ENCODE measurements at places on chromosomes 4 and X.

GRCh38 chr4:80803337-80803736 lies 227.2 kb upstream of the BMP3 start:
- DNase-seq = no peak

GRCh38 chr4:158768555-158769174 lies at the start of gene FNIP2:
FNIP2 (plus strand) TSS chr4:158769026; CDS start chr4:158769213, 187 bp downstream.
- peak; percentile 77 for DNase-seq

DNA sequence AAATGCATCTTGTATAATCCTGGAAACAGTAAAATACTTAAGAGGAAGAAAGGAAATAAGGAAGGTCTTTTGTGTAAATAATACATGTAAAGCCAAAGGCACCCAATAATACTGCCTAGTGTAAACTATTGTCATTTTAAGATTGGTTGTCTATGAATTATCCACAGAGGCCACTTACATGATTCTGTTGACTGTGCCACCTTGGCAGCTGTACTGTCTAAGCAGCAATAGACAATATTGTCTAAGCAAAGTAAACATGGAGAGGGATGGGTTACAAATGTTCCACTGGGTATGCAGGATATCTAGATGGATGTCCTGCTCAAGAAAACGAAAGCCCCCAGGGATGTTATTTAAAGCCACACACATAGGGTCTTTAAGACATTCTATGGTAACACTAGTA lies 19.4 kb downstream of the BEND4 start:
- DNase-seq = no peak

DNA sequence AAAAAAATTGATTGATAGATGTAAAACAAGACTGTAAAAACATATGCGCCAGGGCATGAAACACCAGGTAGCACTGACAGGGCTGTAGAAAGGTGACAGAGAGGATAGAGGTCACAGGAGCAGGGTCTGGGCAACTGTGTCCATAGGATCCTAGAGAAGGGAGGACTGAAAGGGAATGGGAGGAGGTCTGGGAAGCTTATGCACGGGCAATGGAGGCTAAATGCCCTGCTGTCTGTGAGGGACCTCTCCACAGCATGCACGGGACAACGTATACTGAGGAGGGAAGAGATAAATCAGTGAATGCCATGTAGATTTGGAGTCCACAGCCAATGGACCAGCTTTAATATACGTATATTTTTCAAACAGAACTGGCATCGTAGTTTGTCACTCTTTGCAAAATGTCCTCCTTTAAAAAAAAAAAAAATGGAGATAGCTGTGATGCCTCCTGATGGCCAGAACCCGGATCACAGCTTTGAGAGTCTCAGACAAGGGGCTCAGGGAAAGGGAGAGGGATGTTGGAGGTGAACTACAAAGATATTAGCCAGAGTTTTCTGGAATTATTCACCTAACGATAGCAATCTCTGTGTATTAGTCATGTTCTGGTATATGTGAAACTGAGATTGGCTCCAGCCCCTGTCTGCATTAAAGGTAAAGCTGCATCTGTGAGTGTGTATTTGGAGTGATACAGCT lies 16.0 kb downstream of the RAB40A start:
- no peak for DNase-seq

- DNase-seq = no peak
Observed at GRCh38 chr4:106312377-106312776, 3.6 kb downstream of the TBCK start.

DNA sequence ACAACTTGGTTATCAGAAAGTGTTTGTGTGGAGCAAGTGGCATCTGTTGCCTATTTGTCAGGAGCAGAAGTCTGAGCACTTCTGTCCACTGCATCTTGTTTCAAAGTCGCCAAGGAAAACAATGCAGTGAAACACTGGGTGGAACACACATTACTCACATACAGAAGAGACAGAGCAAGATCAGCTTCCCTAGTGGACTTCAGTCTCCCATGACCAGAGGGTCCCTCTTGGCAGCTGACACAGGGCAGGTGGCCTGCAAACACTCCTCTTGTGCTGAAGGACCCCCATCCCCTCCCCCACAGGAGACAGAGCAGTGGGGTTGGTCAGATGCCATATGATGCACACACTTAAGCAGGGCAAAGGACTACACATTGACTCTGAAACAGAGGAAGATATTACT lies 3.6 kb upstream of the BBS12 start:
- no peak for DNase-seq

DNA sequence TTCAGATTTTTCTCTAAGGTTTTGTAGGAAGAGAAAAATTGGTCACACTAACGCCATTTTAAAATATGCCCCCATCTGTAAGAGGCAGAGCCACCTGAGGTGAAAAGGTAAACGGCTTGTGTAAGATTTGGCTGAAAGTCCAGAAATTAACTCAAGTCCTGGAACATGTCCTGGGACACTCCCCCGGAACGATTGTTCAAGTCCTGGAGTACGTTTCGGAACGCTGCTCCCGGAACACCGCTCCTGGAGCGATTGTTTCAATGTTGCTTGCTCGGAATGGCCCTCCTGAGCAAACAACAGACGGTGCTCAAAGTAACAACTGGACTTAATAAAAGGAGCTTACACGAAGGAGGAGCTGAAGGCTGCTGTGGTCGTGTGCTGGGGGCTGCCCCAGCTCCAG lies 796.5 kb upstream of the SLIT2 start:
- DNase-seq = no peak

GRCh38 chr4:38279650-38280322 lies 319.6 kb downstream of the PTTG2 start:
- DNase-seq = peak; percentile 7

DNA sequence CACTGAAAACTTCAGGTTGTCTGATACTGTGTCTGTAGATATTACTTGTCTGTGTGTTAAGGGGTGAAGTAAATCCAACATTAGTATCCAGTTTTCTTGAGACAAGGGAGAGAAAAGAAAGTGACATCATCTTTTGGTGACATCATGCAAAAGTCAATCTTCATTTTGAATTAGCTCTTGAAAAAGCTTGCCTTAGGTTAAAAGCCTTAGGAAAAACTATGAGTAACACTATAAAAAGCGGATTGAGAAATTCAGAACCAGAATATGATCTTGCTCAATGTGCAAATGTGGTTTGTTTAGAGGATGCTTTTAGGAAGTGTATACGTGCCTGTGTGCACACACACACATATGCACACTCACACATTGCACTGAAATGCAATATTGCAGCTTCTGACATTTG lies 345.8 kb upstream of the CASK start:
- DNase-seq = no peak

GRCh38 chr4:30789219-30789671 lies 69.1 kb downstream of the PCDH7 start:
- DNase-seq = no peak

- no peak for DNase-seq
Observed at GRCh38 chr4:92580816-92581215, 277.1 kb downstream of the GRID2 start.

DNA sequence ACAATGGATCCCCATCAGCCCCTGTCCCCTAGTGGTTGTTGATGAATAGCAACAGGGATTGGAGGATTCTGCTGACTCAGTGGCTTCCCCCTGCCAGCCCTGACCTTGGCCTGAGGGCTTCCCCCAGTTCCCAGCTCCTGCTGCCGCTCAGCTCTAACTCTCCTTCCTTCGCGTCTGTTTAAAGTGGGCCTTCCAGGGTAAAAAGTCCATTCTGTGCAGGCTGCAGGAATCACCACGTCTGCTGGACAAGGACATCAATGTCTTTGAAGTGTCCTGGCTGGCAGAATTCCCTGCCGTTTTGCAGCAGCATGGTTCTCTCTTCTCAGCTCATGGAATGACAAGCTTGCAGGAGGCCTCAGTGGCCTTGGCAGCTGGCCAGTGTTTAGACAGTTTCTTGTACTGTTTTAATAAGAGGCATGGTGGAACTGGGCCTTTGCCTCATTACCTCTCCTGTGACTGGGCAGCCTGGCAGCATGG lies 152.5 kb upstream of the STX18 start:
- DNase-seq = no peak

DNA sequence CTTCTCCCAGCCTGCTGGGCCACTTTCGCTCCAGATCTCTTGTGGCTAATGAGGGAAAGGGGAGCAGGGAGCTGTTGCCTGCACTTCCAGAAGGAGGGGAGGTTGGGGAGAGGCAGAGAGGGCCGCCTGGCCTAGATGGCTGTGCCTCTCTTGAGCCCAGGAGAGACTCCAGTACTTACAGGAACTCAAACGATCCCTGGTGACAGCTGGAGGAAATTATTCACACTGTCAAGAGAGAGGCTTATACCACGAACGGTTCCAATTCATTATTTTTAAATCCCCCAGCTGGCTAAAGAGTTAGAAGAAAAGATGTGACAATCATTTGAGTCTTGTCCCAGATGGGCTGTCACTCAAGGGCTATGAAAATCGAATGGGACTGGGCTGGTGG lies 96.1 kb downstream of the PHKA2 start:
- no peak for DNase-seq

DNA sequence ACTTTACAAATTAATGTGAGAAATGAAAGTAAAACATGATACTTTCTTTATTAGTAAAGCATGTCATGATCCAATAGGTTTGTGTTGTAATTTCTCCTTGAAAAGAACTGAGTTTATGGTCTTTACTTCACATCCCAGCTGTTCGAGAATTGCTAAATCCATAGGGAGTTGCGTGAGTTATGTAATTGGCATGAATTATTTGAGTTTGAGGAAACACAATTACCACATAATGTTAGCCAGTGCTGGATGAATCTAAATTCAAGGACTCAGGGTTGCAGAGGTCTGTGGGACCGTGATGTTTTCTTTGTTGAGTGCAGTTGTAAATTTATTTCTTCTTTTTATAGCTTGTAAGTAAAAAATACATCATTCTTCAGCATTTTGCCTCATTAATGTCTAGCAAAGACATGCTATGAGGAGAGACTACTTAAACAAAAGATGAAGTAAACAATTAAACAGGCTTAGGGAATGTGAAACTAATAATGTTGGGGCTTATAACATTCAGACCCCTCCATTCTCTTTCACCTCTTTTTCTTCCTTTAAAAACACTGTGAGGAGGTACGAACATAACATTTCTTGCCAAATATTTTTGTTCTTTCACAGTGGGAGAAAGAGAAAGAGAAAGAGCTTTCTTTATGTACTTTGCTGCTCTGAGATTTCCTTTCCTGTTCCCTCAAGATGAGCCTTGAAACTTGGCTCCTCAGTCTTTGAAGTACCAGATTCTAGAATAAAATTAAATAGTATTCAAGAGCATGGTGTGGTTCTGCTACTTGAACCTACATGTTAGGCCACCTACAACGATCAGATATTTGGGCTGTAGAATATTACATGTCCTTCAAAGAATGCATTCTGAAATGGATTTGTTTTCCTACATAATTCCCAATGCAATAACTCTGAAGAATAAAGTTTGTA lies 159.6 kb upstream of the ANK2 start:
- peak; percentile 31 for DNase-seq

GRCh38 chr4:164906368-164906767 lies 29.4 kb downstream of the APELA start:
- DNase-seq = no peak

- no peak for DNase-seq
Observed at GRCh38 chrX:69457756-69458155, 46.4 kb upstream of the NALF2 start.

GRCh38 chr4:118758293-118758692 lies 73.1 kb downstream of the METTL14 start:
- DNase-seq = no peak

- no peak for DNase-seq
Observed at GRCh38 chr4:176563591-176563990, 229.1 kb downstream of the VEGFC start.

GRCh38 chrX:28880136-28880535 lies 292.9 kb downstream of the IL1RAPL1 start:
- DNase-seq = no peak

DNA sequence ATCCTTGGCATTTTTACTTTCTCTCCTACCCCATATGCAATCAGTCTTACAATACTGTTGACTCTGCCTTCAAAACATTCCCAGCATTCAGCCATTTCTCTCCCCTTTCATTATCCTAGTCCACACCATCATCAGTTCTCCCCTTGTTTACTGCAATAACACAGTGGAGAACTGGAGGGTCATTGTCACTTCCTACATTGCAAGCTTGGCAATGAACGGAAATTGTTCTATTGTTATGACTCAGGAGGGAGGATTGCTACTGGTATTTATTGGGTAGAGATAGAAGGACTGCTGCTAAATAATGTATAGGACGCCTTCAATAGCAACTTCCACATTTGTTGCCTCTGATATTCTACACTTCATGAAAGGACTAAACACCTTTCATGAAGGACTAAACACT lies 231.8 kb downstream of the BANK1 start:
- no peak for DNase-seq

DNA sequence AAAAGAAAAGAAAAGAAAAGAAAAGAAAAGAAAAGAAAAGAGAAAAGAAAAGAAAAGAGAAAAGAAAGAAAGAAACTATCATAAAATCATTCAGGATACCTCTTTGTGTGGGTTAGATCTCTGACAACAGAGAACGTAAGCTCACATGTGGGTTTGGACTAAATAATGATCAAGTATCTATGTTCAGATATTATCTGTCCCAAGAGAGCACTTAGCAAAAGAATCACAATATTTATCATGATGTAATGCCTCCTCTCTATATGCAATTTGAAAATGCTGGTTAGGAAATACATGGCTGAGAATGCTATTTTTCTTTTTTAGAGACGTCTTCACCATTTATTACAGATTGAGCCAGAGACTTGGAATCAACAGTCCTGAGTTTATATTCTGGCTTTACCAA lies 191.3 kb downstream of the KCNIP4 start:
- no peak for DNase-seq

- no peak for DNase-seq
Observed at GRCh38 chr4:139786494-139787354, 121.1 kb downstream of the MGST2 start.

DNA sequence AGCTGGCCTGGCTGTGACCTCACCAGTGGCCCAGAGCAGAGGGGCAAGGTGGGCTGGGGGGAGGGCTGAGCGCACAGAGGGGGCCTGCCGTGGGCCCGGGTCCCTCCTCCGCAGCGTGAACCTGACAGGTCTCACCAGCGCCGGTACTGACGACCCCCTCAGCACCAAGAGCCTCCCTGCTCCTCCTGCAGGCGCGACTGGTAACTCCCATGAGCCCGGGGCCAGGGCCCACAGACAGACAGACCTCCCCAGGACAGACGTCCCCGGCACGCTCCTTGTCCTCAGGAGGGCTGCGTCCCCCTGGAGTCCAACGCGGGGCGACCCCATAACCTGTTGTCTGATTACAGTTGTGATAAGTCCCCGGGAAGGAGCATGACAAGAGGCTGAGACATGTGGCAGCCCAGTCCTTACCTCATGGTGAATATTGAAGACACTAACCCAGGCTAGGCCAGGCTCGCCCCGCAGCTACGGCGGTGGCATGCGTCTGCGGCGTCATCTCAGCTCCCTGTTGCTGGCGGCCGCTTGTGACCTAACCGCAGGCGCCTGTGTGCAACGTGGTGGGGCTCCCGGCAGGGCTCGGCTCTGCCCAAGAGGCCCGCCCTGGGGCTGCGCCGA lies 8.5 kb downstream of the AKAP17A start:
- DNase-seq = no peak

- no peak for DNase-seq
Observed at GRCh38 chr4:121373841-121374240, 7.0 kb downstream of the QRFPR start.

- no peak for DNase-seq
Observed at GRCh38 chr4:82710197-82710929, 88.2 kb downstream of the SCD5 start.
